ENCODE measurements at places on chromosomes 6 and 20.

DNA sequence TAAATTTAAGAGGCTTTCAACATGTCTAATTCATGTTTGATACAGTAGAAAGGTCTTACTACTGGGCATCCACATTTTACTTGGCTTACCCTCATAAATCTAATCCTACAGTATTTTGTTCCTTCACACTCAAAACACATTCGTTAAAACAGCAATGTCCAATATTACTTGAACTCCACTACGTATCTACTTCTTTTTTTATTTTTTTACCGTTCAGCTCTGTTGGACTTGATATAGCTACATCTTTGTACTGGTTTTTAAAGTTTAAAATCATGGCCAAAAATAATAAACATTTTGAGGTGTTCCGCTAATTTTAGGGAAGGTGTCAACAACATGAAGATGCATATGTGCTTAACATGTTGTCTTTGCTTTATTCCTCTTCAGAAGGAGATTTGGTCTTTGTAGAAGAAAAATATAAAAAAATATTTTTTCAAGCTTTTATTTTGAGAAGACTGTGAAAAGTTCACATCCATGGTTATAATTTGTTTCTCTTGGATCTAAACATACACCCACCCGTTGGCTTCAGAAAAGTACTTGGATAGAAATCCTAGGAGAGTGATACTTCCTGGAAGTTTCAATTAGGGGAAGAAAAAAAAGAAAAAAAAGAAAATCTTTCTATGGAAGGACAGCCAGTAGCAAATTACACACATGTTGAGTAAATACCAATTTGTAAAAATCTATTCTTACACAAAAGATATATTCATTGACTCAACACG lies 71.5 kb downstream of the EPB41L2 start:
- DNase-seq = no peak

- no peak for DNase-seq
Measured at GRCh38 chr6:36924131-36924530, 30.4 kb upstream of the PI16 start.

DNA sequence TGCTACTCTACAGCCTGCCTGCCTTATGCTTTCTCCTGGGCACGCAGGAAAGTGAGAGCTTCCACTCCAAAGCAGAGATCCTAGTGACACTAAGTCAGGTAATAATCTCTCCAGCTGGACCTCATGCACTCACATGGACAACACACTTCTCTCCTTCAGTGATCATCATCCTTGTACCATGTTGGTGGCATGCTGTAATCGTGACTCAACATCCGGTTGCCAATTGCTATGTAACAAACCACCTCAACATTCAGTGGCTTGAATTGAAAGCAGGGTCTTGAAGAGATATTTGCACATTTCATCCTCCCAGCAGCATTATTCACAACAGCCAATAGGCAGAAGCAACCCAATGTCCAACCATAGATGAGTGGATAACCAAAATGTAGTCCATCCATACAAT lies 40.3 kb upstream of the PPP1R3G start:
- DNase-seq = no peak

DNA sequence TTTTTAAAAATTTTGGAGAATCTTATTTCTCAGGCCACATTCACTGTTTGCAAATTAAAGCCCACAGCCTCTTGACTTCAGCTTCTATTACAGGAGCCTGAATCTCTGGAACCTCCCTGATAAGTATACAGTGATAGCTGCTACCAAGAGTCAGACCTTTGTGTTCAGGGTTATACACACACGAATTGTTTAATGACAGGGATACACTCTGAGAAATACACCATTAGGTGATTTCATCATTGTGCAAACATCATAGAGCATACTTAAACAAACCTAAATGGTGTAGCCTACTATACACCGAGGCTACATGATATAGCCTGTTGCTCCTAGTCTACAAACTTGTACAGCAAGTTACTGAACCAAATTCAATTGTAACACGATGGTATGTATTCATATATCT lies 473.9 kb downstream of the PKHD1 start:
- DNase-seq = no peak

DNA sequence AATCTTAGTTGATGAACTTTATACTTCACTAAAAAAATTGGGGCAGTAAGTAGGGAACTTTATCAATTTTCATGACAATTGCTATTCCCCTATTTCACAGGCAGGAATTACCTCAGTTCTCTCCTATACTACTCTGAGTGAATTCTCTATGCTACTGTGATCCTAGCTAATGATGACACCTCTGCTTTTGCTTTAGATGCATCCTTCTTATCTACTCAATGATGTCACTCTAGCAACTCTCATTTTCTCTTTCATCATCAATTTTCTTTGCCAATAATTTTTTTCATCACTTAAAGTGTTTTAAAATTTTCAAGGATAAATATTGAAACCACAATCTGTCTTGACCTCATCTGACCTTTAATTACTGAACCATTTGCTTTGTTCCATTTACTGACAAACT lies 8.1 kb downstream of the DEFB114 start:
- DNase-seq = no peak

GRCh38 chr6:107666084-107666980 lies 157.8 kb downstream of the SCML4 start:
- no peak for DNase-seq

DNA sequence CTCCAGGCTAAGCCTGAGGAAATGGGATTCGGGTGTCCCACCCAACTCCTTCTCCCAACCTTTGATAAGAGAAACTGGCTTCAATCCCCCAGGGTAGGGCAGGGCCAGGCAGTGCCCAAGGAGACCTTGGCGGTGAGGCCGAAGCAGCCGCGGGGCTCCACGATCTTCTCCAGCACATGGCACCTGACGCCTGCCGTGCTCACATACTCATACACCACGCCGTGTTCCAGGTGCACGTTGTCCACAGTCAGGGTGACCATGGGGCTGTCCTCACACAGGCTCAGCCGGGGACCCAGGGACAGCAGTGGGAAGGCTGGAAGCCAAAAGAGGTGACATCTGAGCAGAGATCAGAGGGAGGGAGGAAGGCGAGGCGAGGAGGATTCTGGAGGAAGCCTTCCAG lies 176.5 kb downstream of the PREX1 start:
- no peak for DNase-seq

GRCh38 chr6:51926125-51926524 lies 161.3 kb downstream of the PKHD1 start:
- DNase-seq = no peak

DNA sequence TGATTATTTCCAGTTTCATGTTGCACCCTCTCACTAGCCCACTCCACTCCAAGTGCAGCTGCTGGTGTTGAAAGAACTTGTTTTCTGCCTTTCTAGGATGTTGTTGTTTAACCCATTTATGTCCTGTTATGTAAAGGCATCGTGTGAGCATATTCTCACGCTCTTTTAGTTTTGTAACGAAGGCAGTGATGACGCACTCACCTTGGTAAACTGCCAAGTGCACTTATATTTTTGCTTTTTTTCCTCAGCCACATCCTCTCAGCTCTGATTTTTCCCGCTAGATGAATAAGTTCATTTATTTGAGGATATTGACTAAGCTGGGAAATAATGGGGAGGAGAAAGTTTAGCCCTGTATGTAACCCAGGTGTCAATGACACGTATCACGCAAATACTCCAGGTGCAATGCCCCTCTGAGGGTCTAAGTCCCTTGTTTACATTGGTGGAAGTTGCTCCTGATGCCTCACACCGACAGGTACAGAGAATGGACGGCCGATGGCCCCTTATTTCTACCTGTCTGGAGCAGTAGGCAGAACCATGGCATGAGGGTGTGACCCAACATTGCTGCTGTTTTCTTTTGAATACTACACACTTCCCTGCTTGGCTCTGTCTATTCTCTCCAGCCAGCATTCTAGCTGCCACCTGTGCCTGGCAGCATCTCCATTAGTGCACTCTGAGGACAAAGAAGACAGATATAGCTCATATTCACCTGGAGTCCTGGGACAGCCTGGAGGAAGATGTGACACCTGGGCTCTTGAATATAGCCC lies 132.7 kb upstream of the SLC24A3 start:
- DNase-seq = no peak

- DNase-seq = no peak
Measured at GRCh38 chr6:96467814-96468213, 53.8 kb upstream of the UFL1 start.

DNA sequence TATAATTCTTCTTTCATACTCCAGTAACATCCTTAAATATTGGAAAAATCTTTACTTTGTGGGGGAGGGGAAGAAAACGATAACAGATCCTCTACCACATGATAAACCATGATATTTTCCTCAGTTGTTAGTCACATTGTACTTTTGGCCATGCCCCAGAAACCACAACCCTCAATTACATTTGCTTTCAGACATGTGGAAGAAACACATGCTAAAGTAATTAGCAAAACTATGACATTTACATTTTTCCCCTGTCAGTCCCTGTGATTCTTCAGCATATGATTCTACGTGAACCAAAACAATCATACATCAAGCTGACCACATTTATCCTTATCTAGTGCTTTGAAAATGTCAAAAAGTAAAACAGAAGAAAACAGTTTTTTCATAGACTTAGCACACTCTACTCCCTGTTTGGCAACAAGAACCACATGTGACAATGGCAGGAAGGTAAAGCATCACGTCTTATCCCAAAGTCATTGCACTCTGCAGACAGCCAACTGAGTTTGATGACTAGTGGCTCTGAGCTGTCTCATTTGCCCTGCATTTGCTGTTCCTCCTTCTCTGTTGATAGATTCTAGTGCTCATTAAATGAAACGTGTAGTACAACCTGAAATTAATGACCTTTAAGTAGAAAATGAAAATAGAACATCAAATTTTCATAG lies 505.8 kb upstream of the MARCKS start:
- DNase-seq = no peak

DNA sequence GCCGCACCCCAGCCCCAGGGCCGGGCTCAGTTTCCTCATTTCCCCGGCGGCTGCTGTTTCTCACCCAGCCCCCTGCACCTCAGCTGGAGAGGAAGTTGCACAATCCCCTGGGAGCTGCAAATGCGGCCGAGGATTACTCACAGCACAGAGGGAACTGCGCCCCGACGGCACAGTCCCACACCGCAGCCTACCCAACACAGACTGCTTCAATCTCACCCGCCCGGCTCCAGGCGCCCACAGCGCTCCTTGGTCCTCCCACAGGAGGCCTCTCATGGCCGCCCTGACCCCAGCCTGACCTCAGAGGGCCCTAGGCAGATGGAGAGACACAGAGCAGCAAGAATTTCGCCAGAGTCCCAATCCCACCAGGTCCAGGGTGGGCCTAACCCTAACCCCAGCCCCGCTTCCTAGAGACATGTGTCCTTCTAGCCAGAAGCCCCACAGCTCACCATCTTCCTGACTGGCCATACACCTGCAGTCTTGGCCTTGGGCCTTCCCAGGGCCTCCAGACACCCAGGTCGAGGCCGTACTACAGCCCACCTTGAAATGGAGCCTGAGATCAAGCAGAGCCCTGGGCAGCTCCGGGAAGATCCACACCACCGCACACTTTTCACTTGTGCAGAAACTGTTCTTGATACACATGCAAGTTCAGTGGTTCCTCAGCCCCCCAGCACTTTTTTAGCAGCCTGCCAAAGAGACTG lies 11.7 kb downstream of the TFEB start:
- DNase-seq = peak; percentile 97

DNA sequence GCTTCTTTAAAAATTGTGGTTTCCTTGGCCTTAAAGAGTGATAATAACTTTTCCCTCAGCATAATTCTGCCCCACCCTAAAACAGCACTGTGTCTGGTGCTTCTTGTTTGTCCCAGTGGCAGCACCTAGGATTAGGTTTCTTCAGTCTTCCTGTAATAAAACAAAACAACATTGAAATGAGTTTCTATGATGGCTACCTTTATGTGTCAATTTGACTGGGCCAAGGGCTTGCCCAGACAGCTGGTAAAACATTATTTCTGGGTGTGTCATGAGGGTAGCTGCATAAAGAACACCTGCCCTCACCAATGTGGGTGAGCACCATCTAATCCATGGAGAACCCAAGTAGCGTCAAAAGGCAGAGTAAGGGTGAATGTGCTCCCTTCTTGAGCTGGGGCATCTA lies 117.8 kb downstream of the QRSL1 start:
- DNase-seq = no peak

DNA sequence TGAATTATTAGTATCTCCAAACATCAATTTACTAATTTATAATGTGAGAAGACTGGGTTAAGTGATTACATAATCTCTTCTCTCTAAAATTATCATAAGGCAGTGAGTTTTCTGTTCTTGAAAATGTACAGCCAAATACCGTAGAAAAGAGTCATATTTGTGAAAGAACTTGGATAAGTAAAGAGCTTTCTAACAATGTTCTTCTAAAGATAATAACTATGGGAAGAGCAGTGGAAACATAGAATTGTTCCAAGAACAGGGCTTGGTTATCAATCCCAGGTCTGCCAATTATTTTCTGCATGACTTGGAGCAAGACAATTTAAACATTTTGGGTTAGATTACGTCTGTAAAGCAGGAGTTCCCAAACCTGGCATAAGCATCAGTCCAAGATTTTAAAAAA lies 198.1 kb upstream of the SGK1 start:
- no peak for DNase-seq

DNA sequence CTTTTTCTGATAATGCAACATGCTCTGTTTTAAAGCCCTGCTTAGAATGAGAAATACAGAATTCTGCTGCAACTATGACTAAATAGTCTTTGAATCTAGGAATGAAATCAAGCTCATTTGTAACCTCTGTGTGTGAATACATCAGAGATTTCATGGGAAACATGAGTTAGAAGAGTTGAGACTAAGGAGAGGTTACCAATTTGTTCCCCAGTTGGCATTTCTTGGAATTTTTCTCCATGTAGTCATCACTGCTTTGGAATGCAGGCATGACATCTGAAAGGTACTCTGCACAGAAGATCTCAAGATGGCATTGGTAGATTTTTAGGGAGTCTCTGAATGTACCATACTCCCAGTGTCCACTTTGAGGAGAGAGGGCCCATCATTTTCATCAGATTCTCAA lies 237.2 kb downstream of the TFAP2A start:
- DNase-seq = no peak

DNA sequence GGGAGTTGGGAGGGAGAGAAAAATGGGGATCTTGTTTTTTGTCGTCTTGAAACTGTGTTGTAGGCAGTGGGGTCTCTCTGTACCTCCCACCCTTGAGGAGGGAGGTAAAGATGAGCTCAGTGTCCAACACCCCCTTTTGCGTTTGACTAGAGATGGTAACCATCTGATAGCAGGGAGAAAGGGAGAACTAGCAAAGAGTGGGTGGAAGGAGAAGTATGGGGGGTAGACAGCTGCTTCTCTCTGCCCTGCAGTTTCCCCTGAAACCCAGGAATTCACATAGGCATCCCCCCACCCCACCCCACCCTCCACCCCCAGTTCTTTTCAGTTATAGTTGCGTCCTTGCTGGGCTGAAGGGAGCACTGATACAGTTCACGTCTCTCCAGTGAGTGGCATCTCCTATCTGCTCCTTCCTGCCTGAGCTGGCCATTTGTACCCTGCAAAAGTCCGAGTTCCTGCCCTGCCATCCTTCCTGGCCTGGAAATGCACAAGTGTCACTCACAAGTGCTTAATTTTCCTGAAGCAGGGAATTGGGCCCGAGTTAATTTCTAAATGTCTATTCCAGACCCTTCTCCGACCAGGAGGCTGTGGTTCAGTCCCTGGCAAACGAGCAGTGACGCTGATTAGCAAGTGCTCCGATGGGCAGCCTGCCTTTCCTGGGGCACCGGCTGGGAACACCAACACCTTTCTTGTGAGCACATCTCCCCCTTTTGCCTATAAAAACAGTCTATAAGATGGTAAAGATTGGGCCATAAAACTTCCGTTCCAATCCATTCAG lies 1.5 kb downstream of the SIRPA start:
- peak; percentile 82 for DNase-seq
